Myocyte (in vitro differentiated cells): ENCODE measurements at places on chromosomes 1 and 21. TPM values are rescaled to one million over a fixed set of nuclear protein-coding genes. Genes with fewer than 3 reads are reported as not detected.

The GFI1 gene
- total RNA-seq: 0.10 and 0.29 TPM in 2 replicates

The ALX3 gene
- total RNA-seq: not detected in 2 replicates

The SEC16B gene
- total RNA-seq: 1.8 and 3.3 TPM in 2 replicates

DNA sequence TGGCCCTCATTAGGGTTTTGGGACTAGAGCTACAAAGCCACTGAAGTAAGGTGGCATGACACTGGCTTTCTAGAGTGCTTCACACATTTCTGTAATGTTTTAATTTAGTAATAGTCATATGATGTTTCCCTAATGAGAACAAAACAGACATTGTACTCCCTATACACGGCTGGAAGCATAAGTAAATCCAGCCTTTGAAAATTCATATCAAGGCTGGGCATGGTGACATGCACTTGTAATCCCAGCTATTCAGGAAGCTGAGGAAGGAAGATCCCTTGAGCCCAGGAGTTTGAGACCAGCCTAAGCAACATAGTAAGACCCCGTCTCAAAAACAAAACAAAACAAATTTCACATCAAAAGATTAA lies 7.4 kb downstream of the USP48 start:
- no peak for DNase-seq

- DNase-seq: peak; percentile 83
Observed at GRCh38 chr1:92973203-92973897, 12.1 kb upstream of the DIPK1A start.

GRCh38 chr1:33624991-33625870 lies 152.8 kb downstream of the ZSCAN20 start:
- DNase-seq: no peak
